Gastroesophageal sphincter (tissue), 4 donors: ENCODE measurements at places on chromosomes 16 and 17. TPM values are rescaled to one million over a fixed set of nuclear protein-coding genes. Genes with fewer than 3 reads are reported as not detected.

The CCL8 gene
- total RNA-seq, result 0.81 TPM

The APOH gene
- not detected for total RNA-seq

The ARHGAP23 gene
- total RNA-seq, result 94.7 TPM

The CYB561 gene
- total RNA-seq, result 14.7 TPM

The UBALD2 gene
- total RNA-seq, result 8.7 TPM

The PLA2G10 gene
- not detected for total RNA-seq

The HOXB4 gene
- 7.4 TPM for total RNA-seq

The GRAPL gene
- 6.9 TPM for total RNA-seq
